Adrenal gland (tissue), 19 donors: ENCODE measurements at places on chromosomes 1 and 21. TPM values are rescaled to one million over a fixed set of nuclear protein-coding genes. Genes with fewer than 3 reads are reported as not detected.

GRCh38 chr1:3054474-3054873 lies 14.5 kb upstream of the PRDM16 start:
- H3K36me3 ChIP-seq = no peaks in the 10 kb centered on the region
- H3K27ac ChIP-seq = no peak overlapping the region
- no peak for DNase-seq
- no peaks in the 10 kb centered on the region for H3K4me1 ChIP-seq
- H3K27me3 ChIP-seq = peaks cover 21% of the 10 kb centered on the region

DNA sequence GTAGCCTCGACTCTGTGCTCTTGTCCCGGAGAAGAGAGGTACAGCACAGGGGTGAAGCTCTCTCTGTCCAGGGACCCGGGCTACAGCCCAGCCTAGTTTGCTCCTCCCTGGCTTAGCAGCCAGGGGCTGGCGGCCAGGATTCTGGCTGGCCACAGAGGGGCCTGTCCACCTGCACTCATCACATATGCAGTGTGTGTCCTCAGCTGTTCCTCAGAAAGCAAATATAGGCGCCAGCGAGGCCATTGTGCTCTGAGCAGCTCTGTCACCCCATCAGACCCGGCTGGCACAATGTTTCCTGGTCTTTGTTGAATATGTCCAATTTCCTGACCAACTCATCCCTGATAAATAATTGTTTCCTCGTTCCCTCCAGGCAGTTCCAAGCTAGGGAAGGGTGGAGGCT lies 28.5 kb downstream of the KCND3 start:
- no peaks in the 10 kb centered on the region for H3K36me3 ChIP-seq
- H3K27ac ChIP-seq = no peak overlapping the region
- no peaks in the 10 kb centered on the region for H3K27me3 ChIP-seq
- no peak for DNase-seq

GRCh38 chr1:17045634-17046333 lies 8.0 kb downstream of the SDHB start:
- H3K36me3 ChIP-seq = no peaks in the 10 kb centered on the region
- peak overlapping the region; percentile 7 for H3K27ac ChIP-seq
- DNase-seq = peak; percentile 40
- peak overlapping the region; percentile 41 for H3K4me3 ChIP-seq

DNA sequence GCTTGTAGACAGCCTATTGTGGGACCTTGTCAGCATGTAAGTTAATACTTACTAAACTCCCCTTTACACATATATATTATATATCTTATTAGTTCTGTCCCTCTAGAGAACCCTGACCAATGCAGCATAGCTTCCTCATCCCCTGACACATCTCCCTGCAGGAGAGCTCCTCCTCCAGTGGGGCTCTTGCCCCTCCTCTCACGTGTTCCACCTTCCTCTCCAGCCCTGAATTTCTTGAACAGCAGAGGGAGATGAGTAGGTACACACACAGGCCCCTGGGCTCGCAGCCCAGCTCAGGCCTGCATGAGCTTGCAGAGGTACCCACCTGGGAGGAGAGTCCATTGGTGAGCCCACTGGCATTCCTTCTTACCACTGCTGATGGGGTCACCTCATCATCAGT lies 27.3 kb upstream of the GOLT1A start:
- H3K27ac ChIP-seq = no peak overlapping the region
- no peaks in the 10 kb centered on the region for H3K27me3 ChIP-seq
- no peak overlapping the region for H3K4me3 ChIP-seq
- peaks cover 4% of the 10 kb centered on the region for H3K36me3 ChIP-seq
- no peak for DNase-seq

- no peak overlapping the region for H3K4me3 ChIP-seq
- no peaks in the 10 kb centered on the region for H3K4me1 ChIP-seq
- H3K27ac ChIP-seq = no peak overlapping the region
- H3K27me3 ChIP-seq = no peaks in the 10 kb centered on the region
- no peak for DNase-seq
- no peaks in the 10 kb centered on the region for H3K36me3 ChIP-seq
Observed at GRCh38 chr1:172955161-172955815, 95.5 kb downstream of the TNFSF18 start.

GRCh38 chr1:61432616-61433388 lies 292.1 kb downstream of the TM2D1 start:
- H3K4me3 ChIP-seq = no peak overlapping the region
- H3K27me3 ChIP-seq = no peaks in the 10 kb centered on the region
- H3K4me1 ChIP-seq = peaks cover 5% of the 10 kb centered on the region
- DNase-seq = no peak
- H3K27ac ChIP-seq = no peak overlapping the region

- no peak overlapping the region for H3K4me3 ChIP-seq
- no peaks in the 10 kb centered on the region for H3K4me1 ChIP-seq
- H3K27ac ChIP-seq = no peak overlapping the region
- peaks cover 18% of the 10 kb centered on the region for H3K27me3 ChIP-seq
- no peaks in the 10 kb centered on the region for H3K36me3 ChIP-seq
Observed at GRCh38 chr1:17789926-17790325, 34.8 kb downstream of the ACTL8 start.

- H3K4me1 ChIP-seq = no peaks in the 10 kb centered on the region
- no peak overlapping the region for H3K27ac ChIP-seq
- no peaks in the 10 kb centered on the region for H3K27me3 ChIP-seq
- DNase-seq = no peak
Observed at GRCh38 chr1:94646141-94646643, 104.6 kb upstream of the F3 start.

DNA sequence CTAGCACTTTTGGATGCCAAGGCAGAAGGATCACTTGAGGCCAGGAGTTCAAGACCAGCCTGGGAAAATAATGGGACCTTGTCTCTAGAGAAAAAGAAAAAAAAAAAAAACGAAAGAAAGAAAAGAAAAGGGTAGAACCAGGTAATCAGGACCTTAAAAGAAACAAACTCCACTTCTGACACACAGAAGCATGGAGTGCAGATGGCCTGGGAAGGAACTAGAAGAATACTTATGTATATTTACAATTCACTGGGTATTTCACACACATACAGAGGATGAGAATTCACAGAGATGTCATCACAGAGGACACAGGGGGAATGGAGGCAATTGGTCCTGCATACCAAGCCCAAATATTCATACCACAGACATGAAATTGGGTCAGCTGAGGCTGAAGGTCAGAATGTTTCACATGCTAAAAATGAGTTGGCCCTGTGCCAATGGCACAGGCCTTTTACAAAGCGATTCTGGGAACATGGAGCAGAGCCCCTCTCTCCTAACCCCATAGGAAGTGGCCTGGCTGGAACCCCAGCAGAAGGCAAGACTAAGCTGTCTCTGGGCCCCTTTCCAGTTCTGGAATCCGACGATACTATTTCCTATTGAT lies 4.4 kb downstream of the B4GALT3 start:
- peaks cover 16% of the 10 kb centered on the region for H3K4me1 ChIP-seq
- no peak overlapping the region for H3K4me3 ChIP-seq
- H3K27me3 ChIP-seq = no peaks in the 10 kb centered on the region
- DNase-seq = peak; percentile 65
- H3K36me3 ChIP-seq = peaks cover 73% of the 10 kb centered on the region

GRCh38 chr1:26827106-26827604 lies 667 bp downstream of the ZDHHC18 start:
- no peak overlapping the region for H3K4me3 ChIP-seq
- H3K36me3 ChIP-seq = no peaks in the 10 kb centered on the region
- no peaks in the 10 kb centered on the region for H3K27me3 ChIP-seq
- no peak overlapping the region for H3K27ac ChIP-seq
- DNase-seq = no peak

GRCh38 chr1:6969106-6969505 lies 183.9 kb downstream of the CAMTA1 start:
- H3K27ac ChIP-seq = no peak overlapping the region
- H3K36me3 ChIP-seq = no peaks in the 10 kb centered on the region
- H3K4me3 ChIP-seq = no peak overlapping the region
- no peaks in the 10 kb centered on the region for H3K27me3 ChIP-seq

- no peak overlapping the region for H3K4me3 ChIP-seq
- H3K27me3 ChIP-seq = no peaks in the 10 kb centered on the region
- H3K36me3 ChIP-seq = no peaks in the 10 kb centered on the region
- DNase-seq = no peak
- no peak overlapping the region for H3K27ac ChIP-seq
Observed at GRCh38 chr1:55700359-55701130, 485.4 kb upstream of the USP24 start.

GRCh38 chr1:51605961-51606723 lies 10.8 kb upstream of the OSBPL9 start:
- no peak for DNase-seq
- no peak overlapping the region for H3K4me3 ChIP-seq
- H3K27me3 ChIP-seq = no peaks in the 10 kb centered on the region
- peak overlapping the region; percentile 75 for H3K27ac ChIP-seq
- peaks cover 19% of the 10 kb centered on the region for H3K4me1 ChIP-seq

GRCh38 chr1:25568090-25568833 lies 24.9 kb downstream of the LDLRAP1 start:
- no peaks in the 10 kb centered on the region for H3K27me3 ChIP-seq
- peak; percentile 69 for DNase-seq
- H3K4me1 ChIP-seq = peaks cover 34% of the 10 kb centered on the region
- peak overlapping the region; percentile 79 for H3K27ac ChIP-seq
- no peak overlapping the region for H3K4me3 ChIP-seq

DNA sequence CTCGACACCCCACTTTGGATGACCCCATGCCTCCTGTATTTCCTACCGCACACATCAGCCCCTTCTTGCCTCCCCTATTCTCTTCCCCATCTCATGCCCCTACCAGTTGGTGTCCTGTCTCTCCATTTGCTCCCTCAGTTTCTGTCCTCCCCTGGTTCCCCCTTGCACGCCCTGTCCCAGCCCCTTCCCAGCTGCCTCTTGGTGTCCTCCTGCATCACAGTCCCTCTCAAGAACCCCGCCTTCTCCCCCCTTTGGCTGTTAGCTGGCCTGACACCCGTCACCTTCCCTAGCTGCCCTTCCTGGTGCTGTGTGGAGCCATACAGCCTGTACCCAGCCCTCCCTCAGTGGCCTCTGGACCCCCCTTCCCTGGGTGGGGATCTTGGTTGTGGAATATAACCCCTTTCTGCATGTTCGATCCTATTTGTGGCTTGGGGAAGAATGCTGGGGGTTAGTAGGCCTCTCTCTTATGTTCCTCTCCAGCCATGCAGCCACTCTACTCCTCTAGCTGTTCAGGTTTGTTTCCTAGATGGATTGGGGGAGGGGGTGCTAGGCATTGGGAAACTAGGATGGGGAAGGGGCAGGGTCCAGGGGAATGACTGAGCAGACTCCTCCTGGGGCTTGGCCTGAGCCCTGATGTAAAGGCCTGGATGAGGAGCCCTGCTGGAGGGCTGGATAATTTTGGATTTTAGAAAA lies 41.4 kb upstream of the NFASC start:
- no peak for DNase-seq
- H3K27ac ChIP-seq = no peak overlapping the region
- H3K36me3 ChIP-seq = no peaks in the 10 kb centered on the region
- H3K27me3 ChIP-seq = no peaks in the 10 kb centered on the region

DNA sequence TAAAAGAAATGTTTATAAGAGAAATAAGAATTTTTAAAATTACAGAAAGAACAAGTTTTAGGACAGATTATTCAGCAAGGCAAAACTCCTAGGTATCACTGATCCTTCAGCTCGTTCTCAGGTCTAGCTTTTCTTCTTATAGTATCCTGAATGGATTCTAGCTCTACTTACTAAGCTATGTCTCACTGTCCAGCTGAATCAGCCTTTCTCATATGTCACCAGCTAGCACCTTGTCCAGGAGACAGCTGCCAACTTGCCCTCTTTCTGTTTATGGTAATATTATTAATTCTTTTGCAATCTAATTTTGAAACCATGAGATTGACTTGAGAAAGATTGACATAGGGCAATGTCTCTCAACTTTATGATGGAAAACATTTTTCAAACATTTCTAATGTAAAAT lies 159.9 kb downstream of the LYPLAL1 start:
- no peaks in the 10 kb centered on the region for H3K36me3 ChIP-seq
- peaks cover 4% of the 10 kb centered on the region for H3K4me1 ChIP-seq
- no peak overlapping the region for H3K27ac ChIP-seq
- no peaks in the 10 kb centered on the region for H3K27me3 ChIP-seq
- no peak overlapping the region for H3K4me3 ChIP-seq
- no peak for DNase-seq

GRCh38 chr1:247360991-247361731 lies 29.5 kb upstream of the ZNF496 start:
- DNase-seq = no peak
- H3K36me3 ChIP-seq = no peaks in the 10 kb centered on the region
- no peak overlapping the region for H3K4me3 ChIP-seq
- no peak overlapping the region for H3K27ac ChIP-seq

- H3K4me3 ChIP-seq = no peak overlapping the region
- H3K27me3 ChIP-seq = no peaks in the 10 kb centered on the region
- H3K27ac ChIP-seq = peak overlapping the region; percentile 78
- no peaks in the 10 kb centered on the region for H3K36me3 ChIP-seq
- peaks cover 31% of the 10 kb centered on the region for H3K4me1 ChIP-seq
Observed at GRCh38 chr1:203512848-203513584, 19.1 kb downstream of the OPTC start.

DNA sequence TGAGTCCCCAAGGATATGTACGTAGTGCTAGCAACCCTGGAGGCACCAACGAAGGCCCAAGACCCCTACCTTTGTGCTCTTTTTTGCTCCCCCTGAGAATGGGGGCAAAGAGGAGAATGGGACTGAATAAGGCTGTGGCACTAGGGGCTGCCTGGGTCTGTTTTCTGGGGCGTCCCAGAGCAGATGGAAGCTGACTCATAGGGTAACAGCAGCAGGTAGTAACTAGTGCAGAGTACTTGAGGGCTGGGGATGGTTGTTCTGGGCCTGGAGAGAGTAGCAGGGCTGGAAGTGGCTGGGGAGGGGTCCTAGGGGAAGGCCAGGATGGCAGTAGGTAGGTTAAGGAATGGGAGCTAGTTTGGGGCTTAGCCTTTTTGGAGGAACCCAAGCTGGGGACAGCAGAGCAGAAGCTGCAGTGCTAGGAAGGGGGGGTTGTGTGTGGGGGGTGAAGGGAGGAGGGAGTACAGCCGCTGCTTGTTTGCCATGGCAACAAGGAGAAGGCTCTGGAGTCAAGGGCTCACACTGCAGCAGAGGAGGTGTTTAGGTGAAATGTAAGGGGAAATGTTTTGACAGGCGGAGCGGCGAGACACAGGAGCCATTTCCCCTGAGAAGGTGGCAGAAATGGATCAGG lies 1.8 kb downstream of the NCDN start:
- H3K27me3 ChIP-seq = no peaks in the 10 kb centered on the region
- peaks cover 22% of the 10 kb centered on the region for H3K4me1 ChIP-seq
- H3K36me3 ChIP-seq = no peaks in the 10 kb centered on the region
- no peak for DNase-seq

GRCh38 chr1:107626073-107626796 lies 338.7 kb downstream of the VAV3 start:
- DNase-seq = no peak
- H3K36me3 ChIP-seq = no peaks in the 10 kb centered on the region

DNA sequence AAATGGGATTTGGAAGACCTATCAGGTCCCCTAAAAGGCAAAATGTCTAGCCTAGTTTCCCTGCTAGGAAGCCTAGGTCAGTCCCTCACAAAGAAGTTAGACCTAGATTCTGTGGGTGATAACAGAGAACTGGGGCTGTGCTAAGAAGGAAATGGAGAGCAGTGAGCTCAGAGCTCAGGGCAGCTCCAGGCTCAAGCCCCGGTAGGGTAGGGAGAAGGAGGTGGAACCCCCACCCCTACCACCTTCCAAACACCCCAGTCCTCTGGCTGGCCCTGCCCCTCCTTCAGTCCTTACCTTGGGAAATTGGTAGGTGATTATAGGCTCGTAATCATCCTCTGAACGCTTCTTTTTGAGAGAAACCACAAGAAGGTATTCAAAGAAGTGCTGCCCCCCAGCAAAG lies 1.1 kb downstream of the DENND2D start:
- H3K27me3 ChIP-seq = no peaks in the 10 kb centered on the region
- no peaks in the 10 kb centered on the region for H3K36me3 ChIP-seq
- no peak for DNase-seq
- peaks cover 45% of the 10 kb centered on the region for H3K4me1 ChIP-seq
- H3K4me3 ChIP-seq = no peak overlapping the region

Gene IGSF9
- total RNA-seq = 0.14 TPM

Gene KANK4
- 1.1 TPM for total RNA-seq

Gene GJA9
- total RNA-seq = not detected

Gene HJV
- total RNA-seq = 0.41 TPM

Gene TFF2
- not detected for total RNA-seq

Gene ACTN2
- 0.91 TPM for total RNA-seq

Gene LAMC2
- total RNA-seq = 0.04 TPM

Gene SPRR3
- total RNA-seq = not detected
